A549 treated with Hydrocortisone at 1 μM for 4 hours (cell line): ENCODE measurements at places on chromosomes 16 and 17. TPM values are rescaled to one million over a fixed set of nuclear protein-coding genes. Genes with fewer than 3 reads are reported as not detected.

The NPIPB5 gene
- 20.8 to 34.3 TPM (median 25.2 TPM) in 5 replicates for total RNA-seq

The KRT20 gene
- 0.14 to 0.41 TPM (median 0.17 TPM) in 5 replicates for total RNA-seq

The B4GALNT2 gene
- total RNA-seq = 0.22 to 0.36 TPM (median 0.23 TPM) in 5 replicates

The PSMD11 gene
- total RNA-seq = 170 to 224 TPM (median 192 TPM) in 5 replicates

The GPR142 gene
- not detected in 5 replicates for total RNA-seq

The NPIPB13 gene
- total RNA-seq = 1.7 to 3.0 TPM (median 2.7 TPM) in 5 replicates

The ETV4 gene
- 54.5 to 64.7 TPM (median 61.4 TPM) in 5 replicates for total RNA-seq

The GPR179 gene
- 0.02 to 0.05 TPM (median 0.03 TPM) in 5 replicates for total RNA-seq

The ABCC6 gene
- total RNA-seq = 0.92 to 1.4 TPM (median 1.2 TPM) in 5 replicates

The EZH1 gene
- total RNA-seq = 8.2 to 12.3 TPM (median 11.9 TPM) in 5 replicates

The CES5A gene
- total RNA-seq = not detected in 5 replicates

The HOXB8 gene
- total RNA-seq = 5.8 to 7.1 TPM (median 6.7 TPM) in 5 replicates

The DOC2A gene
- total RNA-seq = 1.5 to 2.5 TPM (median 2.0 TPM) in 5 replicates

The EXOC3L1 gene
- 0.06 to 0.25 TPM (median 0.17 TPM) in 5 replicates for total RNA-seq

The ACD gene
- 33.0 to 37.8 TPM (median 35.2 TPM) in 5 replicates for total RNA-seq
